Uterus (tissue), 4 donors: ENCODE measurements at places on chromosomes 11 and 22.

DNA sequence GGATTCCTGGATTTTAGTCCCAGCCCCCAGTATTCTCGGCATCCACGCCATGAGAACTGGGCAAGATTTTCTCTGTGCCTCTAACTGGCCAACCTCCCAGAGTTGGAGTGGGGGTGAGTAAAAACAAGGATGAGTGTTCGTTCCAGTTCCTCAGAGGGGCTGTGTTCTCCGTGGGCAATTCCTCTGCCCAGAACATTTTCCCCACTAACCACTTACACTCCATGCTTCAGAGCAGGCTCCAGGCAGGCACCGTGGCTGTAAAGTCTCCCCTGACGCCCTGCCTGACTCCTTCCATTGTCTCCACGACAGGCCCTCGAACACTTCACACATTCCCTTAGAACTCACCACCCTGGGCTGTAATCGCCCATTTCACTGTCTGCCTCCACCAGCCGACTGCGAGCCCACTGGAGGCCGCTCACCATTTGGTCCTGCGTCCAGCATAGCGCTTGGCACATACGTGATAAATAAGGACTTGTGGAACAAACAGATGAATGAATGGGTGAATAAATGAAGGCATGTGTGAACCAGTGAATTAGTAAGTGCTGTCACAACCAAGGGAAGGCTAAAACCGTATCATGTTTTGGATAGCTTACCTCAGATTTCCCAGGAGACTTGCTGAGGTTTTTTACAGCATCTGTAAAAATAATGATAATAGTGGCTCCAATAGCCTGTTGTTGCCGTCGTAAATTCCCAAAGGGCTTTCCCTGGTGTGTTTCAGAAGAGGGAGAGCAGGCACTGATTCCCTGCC lies 6.1 kb downstream of the APLNR start:
- DNase-seq, result no peak

DNA sequence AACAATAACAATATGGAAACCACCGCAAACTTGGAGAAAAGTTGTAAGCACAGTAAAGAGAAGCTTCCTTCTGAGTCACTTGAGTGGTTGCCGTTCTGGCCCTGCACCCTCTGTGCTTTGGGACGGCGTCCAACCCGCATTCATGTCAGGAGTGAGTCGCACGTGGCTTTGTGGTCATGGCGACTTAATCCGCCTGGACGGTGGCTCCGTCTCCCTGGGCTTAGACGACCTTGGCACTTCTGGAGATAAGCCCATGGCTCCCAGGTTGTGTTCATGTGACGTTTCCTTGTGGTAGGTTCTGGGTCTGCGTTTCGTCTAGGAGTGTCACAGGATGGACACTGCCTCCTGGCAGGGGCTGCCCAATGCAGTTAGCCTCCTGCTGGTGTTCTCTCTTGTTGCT lies 40.5 kb downstream of the TPCN2 start:
- no peak for DNase-seq

GRCh38 chr11:105130189-105130813 lies 9.3 kb downstream of the CARD18 start:
- DNase-seq, result no peak

DNA sequence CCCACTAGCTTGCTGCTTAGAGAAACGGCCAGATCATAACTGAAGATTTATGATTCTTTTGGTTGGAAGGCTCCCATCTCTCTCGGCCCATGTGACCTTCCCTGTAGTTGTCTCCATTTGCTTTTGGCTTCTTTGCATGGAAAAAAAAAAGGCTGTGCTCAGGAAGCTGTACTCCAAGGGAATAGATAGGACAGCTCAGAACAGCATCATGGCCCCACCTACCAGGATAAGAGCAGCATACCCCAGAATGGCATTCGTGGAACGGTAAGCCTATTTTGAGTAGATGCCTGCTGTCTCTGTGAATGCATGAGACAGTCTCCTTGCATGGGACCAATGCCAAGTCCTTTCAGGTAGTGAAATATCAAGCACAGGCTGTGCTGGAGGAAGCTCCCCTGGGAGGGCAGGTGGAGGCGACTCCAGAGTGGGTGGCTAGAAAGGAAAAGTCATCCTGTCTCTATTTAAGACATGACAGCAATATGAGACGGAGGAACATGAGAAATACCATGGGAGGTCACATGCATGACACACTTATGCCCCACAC lies 94.1 kb upstream of the AMOTL1 start:
- DNase-seq, result peak; percentile 37

DNA sequence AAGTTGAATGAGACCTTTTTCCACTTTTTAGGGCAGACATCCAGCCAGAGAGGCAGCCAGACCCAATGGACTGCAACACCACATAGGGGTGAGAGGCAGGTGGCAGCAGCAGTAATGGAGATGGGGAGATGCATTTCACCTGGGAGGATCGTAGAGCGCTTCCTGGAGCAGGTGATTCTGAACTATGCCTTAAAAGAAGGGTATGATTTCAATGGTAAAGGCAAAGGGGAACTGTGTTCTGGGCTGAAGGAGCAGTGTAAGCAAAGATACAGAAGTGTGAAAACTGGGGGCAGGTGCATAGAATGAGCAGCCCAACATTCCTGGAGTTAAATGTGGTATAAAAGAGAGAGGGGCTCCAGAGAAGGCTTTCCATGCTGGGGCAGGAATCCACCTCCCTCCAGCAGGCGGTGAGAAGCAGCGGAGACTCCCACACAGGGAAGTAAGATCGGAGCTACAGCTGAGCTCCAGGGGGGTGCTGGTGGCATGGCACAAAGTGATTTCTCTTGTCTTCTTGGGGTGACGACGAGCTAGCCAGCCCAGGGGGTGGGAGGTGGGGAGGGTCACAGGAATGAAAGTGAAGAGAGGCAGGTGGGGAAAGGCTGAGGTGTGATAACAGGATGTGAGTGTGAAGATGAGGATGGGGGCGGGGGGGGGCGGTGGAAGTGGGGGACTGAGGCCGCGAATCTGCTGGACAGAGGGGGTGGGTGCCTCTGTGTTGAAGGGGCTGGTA lies 4.3 kb upstream of the SERHL2 start:
- no peak for DNase-seq

DNA sequence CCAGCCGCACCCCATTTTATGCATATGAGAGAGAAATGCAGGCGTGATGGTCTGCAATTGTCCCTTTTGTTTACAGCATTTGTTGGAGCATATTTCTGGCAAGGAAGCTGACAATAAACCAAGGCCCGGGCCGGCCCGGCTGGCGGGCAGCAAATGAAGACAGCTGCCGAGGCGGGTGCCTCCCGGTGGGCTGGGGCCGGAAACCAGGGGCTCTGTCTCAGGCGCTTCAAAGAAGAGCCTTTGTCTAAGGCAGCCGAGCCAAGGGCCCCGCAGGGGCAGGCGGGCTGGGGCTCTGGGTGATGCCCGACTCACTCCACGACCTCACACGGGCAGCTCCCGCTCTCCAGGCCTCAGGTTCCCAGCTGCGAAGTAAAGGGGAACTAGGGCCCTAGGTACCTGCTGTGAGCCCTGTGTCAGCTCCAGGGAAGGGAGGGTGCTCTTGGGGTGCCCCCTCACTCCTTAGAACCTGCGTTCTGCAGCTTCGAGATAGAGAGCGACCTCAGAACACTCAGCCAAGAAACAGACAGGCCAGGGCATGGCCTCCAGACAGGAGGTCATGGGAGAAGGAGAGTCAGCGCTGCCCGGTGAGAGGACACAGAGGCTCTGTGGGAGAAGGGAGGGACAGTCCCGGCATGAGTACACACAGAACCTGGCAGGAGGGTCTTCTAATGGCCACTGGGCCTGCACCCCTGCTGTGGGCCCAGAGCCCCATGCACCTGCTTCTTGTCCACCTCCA lies 2.4 kb downstream of the LINC01488 start:
- DNase-seq, result no peak

DNA sequence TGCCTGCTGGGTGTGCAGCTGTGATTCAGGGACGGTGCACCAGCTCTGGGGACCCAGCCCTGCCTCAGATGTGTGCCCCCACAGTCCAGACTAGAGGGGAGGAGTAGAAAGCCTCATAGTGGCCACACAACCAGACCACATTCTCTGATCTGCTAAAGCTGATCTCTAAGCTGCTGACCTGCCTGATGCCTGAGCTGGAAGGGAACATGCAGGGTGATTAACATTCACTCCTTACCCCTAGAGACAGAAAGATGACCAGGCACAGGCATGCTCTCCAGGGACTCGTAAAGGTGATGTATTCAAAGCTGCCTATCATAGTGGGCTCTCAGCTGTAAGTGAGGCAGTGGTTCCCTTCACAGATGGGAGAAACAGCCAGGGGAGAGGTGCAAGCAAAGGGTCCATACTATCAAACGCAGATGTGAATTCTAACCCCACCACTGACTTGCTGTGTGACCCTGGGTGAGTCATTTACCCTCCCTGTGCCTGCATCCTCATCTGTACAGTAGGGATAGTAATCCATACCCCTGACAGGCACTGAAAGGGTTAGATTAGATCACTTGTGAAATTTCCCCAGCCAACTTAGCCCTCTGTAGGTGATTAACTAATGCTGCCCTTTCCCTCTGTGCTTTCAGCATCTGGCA lies 29.0 kb upstream of the LRRC32 start:
- DNase-seq, result no peak

- DNase-seq, result no peak
Observed at GRCh38 chr11:36306888-36307287, 10.8 kb downstream of the PRR5L start.

GRCh38 chr11:15179167-15179566 lies 64.4 kb downstream of the INSC start:
- DNase-seq, result no peak

DNA sequence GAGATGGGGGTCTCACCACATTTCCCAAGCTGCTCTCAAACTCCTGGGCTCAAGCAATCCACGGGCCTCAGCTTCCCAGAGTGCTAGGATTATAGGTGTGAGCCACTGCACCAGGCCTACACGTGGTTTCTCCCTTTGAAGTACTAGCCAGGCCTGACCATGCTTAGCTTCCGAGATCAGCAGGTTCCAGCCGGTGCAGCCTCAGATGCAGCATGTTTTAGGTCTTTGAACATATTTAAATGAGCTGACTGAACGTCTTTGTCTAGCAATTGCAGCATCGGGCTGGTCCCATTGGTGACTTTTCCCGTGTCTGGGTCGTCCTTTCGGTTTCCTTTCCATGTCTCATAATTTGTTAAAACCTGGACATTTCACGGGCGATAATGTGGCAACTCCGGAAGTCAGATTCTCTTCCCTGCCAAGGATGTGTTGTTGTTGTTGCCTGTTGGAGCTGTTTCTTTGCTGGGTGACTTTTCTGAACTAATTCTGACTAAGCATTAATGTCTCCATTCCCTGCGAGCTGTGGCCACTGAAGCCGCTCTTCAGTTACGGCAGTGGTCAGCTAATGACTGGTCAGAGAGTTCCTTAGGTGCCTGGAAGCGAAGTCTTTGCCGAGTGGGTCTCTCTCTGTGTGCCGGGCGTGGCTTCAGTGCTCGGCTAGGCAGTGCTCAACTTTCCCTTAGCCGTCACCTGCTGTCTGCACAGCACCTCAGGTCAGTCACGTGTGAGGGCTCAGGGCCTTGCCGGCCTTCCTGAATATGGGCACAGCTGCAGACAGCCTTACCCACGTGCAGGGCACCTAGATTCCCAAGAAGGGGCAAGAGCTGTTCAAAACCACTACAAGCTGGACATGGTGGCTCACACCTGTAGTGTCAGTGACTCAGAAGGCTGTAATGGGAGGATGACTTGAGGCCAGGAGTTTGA lies 3.8 kb upstream of the CYP2D6 start:
- DNase-seq, result no peak

- DNase-seq, result no peak
Observed at GRCh38 chr22:46667245-46667623, 47.0 kb downstream of the GRAMD4 start.

- DNase-seq, result no peak
Observed at GRCh38 chr11:120365512-120365911, 29.3 kb downstream of the ARHGEF12 start.

DNA sequence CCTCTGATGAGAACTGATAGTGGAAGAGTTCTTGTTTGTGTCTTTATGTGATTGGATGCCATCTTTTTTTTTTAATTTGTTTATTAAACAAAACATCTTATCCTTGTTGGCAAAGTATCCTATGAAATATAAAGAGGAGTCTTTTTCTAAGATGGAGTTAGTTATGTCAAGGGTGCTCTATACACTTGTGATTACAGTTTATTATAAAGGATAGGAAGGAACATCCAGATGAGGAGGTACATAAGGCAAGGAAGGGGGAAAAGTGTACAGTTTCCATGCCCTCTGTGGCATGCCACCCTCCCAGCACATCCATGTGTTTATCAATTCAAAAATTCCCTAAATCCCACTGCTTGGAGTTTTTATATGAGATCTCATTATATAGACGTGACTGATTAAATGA lies 7.4 kb upstream of the RBMXL2 start:
- DNase-seq, result no peak

DNA sequence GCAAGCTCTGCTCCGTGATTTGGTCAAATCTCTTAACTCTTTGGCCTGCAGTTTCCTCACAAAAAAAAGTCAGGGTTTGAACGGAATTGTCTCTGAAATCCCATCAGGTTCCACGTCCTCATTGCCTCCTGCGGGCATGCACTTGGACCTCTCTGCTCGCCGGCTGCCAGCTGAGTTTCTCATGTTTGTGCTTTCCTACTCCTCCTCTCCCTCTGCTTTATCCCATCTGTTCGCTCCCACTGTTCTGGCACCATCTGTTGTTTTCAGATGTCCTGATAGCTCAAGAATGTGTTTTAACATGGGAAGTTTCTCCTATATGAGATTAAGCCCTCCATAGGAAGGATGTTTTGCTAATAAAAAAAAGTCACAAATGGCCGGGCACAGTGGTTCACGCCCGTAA lies 49.4 kb upstream of the ARHGAP42 start:
- DNase-seq, result no peak

- DNase-seq, result no peak
Observed at GRCh38 chr11:131288521-131289091, 81.8 kb upstream of the NTM start.

- DNase-seq, result peak; percentile 65
Observed at GRCh38 chr11:57711414-57712255, at the start of gene MED19. Gene MED19, minus strand, starts transcription at chr11:57712215. Its CDS starts 36 bp downstream, at chr11:57712179.

- DNase-seq, result no peak
Observed at GRCh38 chr11:130814440-130815096, 101.7 kb downstream of the SNX19 start.

GRCh38 chr11:43818220-43818619 lies 62.4 kb upstream of the ALKBH3 start:
- DNase-seq, result no peak

DNA sequence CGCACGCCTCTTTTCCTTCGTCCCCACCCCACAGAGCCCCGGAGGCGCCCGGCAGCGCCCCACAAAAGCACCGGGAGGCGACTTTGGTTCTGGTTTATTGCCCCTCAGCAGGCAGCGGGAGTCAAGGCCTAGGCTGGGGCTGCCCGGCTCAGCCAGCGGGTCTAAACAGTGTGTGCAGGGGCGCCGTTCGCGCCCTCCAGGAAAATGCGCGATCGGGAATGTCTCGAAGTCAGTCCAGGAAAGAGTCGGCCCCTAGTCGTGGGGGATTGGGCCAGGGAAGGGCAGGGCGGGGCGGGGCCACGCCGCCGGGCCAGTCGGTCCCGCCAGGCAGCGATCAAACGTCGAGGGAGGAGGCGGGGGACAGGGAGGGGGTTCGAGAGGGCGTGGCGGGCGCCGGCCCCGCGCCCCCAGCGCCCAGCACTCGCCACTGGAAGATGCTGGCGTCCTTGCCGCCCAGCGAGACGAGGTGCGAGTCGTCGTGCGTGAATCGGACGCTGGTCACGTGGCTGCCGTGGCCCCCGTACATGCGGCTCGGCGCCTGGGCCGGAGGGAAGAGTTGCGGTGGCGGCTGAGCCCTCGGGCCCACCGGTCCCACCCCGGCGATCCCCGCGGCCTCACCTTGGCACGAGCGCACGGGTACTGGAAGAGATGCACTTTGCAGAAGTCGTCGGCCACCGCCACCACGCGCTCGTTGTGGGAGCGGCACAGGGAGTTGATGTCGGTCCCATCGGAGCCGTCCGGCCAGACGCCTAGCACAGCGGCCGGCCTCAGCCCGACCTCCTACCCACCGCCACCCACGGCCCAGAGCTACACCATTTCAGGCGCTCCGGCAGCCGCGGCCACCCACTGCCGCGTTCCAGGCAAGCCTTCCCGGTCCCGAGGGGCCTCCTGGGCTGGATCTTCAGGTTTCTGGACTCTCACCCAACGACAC lies 741 bp upstream of the MTA2 start:
- DNase-seq, result peak; percentile 73
